ENCODE measurements at places on chromosomes 3 and 15.

- no peak for DNase-seq
Observed at GRCh38 chr15:75131269-75131643, 70.4 kb upstream of the C15orf39 start.

DNA sequence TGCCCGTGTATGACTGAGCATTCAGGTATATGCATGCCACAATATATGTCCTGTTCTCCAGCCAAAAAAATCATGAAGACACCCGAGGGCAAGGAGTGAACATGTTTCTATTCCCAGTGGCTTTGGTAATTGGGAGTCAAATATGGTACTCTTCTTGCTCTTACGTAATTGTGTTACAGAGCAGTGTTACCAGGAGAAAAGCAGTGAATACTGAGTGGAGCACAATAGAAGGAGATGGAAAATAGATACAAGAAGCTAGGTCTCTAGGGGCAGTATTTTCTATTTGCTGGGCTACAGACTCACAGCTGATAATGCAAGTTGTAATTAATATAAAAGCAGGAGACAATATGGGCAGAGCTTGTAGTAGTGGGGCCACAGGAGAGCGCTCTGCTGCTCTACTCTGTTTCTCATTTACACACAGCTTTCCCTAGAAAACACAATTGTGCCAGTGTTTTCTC is 13.2 kb downstream of the MEIS2 start:
- no peak for DNase-seq

- peak; percentile 86 for DNase-seq
Observed at GRCh38 chr15:66387163-66388042, 691 bp downstream of the MAP2K1 start.

DNA sequence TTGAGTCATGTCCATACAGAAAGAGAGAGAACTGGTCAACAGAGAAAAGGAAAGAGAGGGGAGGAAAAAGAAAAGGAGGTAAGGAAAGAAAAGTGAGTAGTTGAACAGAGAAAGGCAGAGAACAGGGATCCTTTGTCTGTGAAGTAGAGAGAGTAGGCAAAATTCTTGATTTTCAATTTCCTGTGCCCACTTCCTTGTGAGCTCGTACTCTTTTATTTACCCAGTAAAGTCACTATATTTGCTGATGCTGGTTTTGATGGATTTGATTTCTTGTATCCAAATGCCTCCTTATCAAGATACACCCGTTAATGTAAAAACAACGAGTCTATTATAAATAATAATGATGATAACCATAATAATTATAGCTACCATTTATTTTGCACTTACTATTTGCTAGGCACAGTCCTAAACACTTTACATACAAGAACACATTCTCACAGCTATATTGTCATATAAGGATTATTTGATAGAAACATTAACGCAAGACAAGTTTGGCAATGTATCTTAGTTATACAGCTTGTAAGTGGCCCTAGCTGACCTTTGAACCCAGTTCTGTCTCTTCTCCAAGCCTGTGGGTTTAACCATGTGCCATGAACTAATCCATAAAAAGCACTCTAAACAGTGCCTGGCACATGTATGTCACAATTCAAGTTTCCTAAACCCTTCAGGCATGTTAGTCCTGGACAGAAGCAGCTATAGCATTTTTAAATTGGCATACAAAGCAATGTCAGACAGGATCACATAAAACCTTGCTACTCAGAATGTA is 6.7 kb upstream of the P2RY1 start:
- no peak for DNase-seq

GRCh38 chr15:62306851-62307504 is 141.9 kb upstream of the C2CD4B start:
- peak; percentile 87 for DNase-seq

DNA sequence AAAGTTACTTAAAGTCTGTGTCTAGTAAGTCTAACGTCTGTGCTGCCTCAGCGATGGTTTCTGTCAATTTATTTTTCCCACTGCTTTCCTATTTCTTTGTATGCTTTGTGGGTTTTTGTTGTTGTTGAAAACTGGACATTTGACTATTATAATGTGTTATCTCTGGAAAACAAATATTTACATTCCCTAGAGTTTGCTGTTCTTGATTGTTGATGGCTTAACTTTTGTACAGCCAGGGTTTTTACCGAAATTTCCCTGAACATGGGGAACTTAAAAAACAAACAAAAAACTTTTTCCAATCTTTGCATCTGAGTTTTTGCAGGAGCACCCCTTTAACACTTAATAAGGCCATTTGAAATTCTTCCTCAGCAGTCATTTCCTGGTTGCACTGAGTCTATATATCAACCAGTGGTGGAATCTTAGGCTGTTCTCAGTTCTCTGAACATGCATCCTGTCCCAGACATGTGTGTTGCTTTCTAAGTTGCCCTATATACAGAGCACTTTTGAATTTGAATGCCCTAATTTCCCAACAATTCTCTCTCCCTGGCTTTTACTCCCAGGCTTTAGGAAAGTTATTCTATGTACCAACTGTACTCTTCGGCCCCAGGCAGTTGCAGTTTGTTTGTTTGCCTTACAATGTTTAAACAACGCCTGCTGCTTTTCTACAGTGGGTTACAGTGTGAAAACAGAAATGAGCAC is 11.8 kb upstream of the PIAS1 start:
- DNase-seq: no peak

DNA sequence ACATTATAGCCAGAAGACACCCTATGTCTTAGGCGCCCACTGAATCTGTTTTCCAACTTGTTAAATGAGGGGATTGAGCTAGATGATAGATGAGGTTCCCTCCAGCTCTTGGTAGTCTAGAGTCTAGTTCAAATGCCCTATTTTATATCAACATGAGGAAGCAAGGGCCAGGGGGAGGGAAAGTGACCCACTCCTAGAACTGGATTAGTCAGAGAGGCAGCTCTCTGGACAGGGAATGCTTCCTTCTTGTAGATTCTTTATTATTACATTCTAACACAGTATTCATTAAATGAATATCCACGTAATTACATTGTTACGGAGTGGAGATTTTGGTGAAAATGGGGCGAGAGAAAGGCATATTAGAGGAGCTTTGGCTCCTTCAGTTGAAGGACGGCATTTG is 89.5 kb downstream of the RAD18 start:
- no peak for DNase-seq

DNA sequence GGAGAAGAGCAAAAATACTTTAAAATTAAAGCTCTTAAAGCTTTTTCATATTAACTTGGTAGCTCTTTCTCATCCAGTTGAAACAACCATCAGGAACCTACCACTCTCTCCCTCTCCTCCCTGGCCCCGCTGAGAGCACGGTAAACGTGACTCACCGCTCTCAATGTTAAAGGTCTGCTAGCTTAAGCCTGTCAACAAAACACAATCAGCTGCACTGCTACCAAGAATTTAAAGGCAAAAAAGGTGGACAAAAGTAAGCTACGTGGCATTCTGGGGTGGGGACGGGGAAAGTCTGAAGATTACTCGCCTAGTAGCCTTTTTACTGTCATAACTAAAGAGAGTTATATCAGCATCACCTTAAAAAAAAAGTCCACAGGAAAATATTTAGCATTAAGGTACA is 8.4 kb upstream of the GP5 start:
- DNase-seq: peak; percentile 75

DNA sequence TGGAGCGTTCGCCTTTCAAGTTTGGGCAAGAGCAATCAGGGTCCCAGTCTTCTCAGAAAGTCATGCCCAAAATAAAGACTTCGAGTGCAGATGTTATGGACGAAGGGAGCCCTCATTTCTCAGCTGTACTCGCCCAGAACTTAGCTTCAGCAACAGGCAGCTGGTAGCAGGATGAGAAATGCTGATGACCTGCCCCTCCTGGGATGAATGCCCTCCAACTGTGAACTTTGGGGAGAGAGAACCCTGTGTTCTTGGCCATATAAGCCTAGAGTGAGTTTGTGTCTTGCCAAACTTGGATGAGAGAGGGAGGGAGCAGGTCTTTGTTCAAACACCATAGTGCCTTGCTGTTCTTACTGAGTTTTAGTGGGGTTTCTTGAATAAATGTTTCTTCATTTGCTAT is 400.3 kb downstream of the LRTM1 start:
- DNase-seq: no peak

- no peak for DNase-seq
Observed at GRCh38 chr3:132406587-132406986, 10.7 kb upstream of the DNAJC13 start.

GRCh38 chr3:191141728-191142127 is 57.3 kb upstream of the OSTN start:
- no peak for DNase-seq

GRCh38 chr3:46673151-46674030 is 20.1 kb downstream of the ALS2CL start:
- no peak for DNase-seq

GRCh38 chr3:177603148-177603603 is 405.9 kb upstream of the TBL1XR1 start:
- DNase-seq: no peak
